ENCODE measurements at places on chromosomes 2 and 18.

- DNase-seq, result no peak
Observed at GRCh38 chr2:85861180-85861579, 27.6 kb downstream of the ST3GAL5 start.

DNA sequence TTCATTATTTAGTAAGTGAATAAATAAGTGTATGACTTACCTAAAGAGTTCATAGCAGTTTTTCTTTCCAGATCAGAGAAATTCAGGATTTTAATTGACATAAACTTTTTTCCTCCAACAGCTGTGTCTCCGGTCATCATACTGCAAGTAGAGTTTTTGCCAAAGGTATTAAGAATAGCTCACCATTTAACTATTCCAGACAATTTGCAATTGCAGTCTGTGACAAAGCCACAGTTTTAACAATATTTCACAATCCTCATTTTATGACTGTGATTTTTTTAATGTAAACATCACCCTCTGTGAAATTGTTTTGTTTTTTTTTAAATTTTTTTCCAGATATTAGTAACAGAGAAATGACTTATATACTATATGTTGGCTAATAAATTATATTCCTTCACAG is 199.1 kb downstream of the TRIB2 start:
- no peak for DNase-seq

- no peak for DNase-seq
Observed at GRCh38 chr2:3885629-3886628, 182.6 kb downstream of the DCDC2C start.

DNA sequence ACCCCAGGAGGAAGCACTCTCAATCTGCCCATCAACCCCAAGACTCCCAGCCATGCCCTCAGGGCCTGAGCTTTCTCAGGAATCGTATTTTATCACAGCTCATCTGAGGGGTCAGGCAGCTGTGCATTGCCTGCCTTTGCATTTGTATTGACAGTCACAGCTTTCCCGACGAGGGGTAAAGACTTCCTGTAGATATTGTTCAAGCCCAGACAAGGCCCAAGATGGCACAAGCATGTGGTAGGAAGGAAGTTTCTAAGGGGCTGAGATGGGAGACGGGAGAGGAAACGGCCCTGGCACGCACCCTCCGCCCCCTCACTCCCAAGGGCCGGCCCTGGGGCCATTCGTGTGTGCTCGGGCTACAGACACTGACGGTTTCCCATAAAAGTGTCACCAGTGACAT is 34.2 kb upstream of the PRLH start:
- no peak for DNase-seq

- no peak for DNase-seq
Observed at GRCh38 chr2:68320118-68320641, 431 bp upstream of the CNRIP1 start.

DNA sequence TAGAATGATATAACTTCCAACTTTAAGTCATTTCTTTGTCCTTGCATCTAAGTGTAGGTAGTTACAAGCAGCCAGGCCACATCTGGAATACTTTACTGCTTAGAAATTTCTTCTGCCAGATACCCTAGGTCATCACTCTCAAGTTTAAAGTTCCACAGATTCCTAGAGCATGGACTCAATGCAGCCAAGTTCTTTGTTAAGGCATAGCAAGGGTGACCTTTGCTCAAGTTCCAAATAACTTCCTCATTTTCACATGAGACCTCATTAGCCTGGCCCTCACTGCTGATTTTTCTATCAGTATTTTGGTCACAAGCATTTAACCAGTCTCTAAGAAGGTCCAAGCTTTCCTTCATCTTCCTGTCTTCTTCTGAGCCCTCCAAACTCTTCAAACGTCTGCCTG is 7.8 kb upstream of the UGT1A9 start:
- DNase-seq, result no peak

- no peak for DNase-seq
Observed at GRCh38 chr2:162018530-162018929, 55.5 kb downstream of the DPP4 start.

GRCh38 chr2:142131010-142131669 is at the start of gene LRP1B:
LRP1B (minus strand) TSS chr2:142131016; CDS start chr2:142130729, 287 bp downstream.
- no peak for DNase-seq

DNA sequence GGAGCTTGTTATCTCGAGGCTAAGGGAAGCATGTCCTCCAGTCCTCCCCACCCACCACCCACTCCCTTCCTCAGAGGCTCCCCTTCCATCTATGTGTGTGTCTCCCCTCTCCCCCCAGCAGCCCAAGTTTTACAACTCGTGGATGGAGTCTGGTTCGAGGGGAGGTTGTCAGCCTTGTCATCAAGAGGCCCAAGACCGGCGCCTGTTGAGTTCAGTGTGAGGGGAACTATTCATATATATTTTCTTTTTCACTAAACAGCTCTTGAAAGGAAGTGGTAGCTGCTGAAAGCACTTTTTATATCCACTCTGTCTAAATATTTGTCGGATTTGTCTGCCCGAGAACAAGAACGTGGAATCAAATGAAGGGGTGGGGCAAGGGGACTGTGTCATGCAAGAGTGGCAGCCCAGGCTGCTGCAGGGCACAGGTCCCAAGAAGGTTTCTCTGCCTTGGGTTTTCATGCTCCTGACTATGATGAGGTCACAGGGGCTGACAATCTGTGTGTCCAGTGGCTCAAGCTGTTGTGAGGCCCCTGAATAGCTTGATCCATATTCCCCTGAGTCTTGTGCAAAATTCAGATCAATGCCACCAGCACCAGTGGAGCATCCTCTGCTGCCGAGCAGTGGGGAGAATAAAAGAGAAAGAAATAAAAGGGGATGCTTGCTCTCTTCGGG is 35.0 kb downstream of the NRP2 start:
- no peak for DNase-seq

DNA sequence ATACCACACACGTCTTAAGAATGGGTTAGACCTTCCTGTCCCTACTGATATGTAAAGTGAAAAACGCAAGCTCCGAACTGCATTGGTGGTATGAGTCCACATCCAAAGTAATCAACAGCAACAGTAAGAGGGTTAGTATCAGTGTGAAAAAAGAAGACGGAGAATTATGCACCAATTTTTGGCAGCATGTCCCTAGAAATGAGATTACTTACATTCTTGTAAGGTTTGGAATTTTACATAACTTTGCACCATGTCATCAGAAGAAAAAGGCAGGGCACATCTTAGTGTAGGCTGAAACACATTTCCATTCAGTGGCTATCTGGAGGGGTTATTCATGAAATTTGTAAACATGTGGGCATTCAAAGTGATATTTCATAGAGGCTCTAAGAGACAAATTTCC is 88.2 kb downstream of the LONRF2 start:
- no peak for DNase-seq

GRCh38 chr2:11698009-11698922 is 28.3 kb upstream of the NTSR2 start:
- DNase-seq, result no peak

DNA sequence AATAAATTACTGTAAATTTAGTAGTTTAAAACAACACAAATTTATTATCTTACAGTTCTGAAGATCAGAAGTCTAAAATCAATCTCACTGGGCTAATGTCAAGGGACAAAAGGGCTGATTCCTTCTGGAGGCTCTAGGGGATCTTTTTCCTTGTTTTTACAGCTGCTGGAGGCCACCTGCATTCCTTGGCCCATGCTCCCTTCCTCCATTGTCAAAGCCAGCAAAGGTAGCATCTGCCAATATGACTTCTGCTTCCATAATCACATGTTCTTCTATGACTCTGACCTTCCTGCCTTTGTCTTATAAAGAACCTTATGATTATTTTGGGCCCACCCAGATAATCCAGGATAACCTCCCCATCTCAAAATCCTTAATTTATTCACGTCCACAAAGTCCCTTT is 46.0 kb upstream of the FAM136A start:
- no peak for DNase-seq

DNA sequence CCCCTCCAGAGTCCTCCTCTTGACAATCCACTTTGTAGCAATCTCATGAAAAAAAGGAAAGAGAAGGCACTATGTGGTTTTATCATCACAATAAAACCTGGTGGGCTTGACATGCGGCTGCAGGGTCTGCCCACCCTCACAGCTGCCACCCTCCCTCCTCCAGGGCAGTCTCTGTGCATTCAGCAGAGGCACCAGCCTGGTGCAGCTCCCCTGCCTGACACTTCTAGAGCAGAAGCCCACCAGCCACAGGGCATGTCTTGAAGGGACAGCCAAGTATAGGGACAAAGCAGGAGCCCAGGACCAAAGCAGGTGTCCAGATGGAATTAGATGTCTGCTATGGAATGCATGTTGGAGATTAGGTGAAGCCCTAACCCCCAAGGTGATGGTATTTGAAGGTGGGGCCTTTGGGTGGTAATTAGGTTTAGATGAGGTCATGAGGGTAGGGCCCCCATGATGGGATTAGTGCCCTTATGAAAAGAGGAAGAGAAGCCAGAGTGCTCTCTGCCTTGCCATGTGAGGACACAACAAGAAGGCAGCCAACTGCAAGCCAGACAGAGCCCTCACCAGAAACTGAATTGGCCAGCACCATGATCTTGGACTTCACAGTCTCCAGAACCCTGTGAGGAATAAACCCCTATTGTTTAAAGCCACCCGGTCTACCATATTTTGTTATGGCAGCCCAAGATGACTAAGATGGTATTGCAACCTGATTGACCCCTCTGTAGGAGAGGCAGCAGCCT is 86.9 kb downstream of the MCFD2 start:
- DNase-seq, result no peak

- DNase-seq, result no peak
Observed at GRCh38 chr2:239598011-239598731, 197.4 kb upstream of the HDAC4 start.

GRCh38 chr18:4399929-4400328 is 55.2 kb downstream of the DLGAP1 start:
- DNase-seq, result no peak

GRCh38 chr2:127659408-127660290 is 13.7 kb downstream of the GPR17 start:
- DNase-seq, result no peak

DNA sequence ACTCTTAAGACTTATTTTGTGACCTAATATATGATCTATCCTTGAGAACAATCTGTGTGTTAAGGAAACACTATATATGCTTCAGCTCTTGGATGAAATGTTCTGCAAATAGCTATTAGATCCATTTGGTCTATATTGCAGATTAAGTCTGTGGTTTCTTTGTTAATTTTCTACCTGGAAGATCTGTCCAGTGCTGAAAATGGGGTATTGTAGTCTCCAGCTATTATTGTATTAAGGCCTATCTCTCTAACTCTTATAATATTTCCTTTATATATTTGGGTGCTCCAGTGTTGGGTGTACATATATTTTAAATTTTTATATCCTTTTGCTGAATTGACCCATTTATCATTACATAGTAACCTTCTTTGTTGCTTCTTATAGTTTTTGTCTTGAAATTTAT is 992.7 kb upstream of the CDH2 start:
- no peak for DNase-seq

DNA sequence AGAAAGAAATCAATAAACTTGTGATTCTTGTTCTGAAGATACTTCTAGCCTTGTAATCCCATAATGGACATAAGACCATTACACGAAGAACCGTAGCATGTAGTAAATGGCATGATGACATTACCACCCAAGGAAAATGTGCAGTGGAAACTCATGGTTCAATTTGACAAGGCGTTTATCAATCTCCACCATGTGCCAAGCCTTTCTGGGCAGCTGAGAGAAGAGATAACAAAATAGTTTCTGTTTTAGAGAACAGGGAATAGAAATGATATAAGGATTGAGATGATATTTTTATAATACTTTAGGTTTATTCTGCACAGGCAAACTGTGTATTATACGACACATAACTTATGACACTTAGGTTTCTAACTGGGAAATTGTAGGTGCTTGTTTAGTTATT is 19.2 kb downstream of the ABI2 start:
- DNase-seq, result no peak

DNA sequence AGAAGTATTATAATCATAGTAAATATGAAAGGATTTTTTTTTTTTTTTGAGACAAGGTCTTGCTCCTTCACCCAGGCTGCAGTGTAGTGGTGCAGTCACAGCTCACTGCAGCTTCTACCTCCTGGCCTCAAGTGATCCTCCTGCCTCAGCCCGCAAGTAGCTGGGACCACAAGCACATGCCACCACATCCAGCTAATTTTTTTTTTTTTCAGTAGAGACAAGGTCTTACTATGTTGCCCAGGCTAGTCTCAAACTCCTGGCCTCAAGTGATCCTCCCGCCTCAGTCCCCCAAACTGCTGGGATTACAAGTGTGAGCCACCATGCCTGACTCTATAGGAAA is 301.6 kb upstream of the STON1 start:
- no peak for DNase-seq

GRCh38 chr18:76405280-76405679 is 89.8 kb downstream of the ZNF516 start:
- DNase-seq, result no peak

DNA sequence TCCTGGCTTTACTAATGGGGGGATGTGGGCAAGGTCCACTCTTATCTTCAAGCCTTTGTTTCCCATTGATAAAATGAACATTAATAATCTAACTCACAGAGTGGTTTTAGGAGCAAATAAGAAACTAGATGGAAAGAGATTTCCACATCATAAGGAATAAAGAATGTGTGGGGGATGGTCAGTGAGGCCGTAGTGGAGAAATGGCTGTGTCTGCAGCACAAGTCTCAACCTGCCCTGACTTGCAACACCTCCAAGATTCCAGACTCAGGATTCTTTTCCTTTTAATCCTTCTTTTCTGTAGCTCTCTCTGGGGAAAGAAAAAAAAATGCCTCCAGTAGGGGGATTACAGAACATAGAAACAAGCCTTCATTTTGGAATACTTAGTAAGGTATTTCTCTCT is 124.2 kb upstream of the MEX3C start:
- no peak for DNase-seq

DNA sequence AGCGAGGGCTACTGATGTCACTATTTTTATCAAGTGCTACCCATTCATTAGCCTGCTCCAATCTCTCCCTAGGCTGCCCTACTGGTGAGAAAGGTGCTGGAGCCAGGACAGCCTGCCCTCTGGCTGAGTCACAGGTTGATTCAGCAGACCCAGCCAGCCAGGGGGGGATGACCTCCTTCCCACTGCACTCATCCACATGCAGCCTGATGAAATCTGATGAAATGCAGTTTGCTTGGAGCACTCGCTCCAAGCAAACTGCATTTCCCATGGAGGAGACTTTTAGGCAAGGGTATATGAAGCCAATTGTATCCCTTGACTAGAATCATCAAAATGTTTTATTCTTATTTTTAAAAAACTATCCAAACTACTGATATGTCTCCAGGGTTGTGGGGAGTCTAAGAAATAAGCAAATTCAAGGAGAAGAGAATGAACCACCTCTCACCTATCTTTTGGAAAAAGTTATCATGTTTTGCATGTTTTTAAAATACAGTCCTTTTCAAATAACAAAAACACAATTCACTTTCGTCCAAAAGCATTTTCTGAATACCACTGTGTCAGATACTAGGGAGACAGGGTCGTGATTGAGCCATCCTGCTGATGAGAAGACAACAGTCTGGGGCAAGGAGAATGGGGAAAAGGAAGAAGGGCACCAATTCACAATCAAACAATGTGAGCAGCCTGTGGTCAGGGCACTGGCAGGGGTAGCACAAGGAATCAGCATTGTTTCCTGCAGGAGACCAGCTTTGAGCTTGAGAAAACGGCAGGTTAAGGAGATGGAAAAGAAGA is 128.3 kb downstream of the AFF3 start:
- peak; percentile 99 for DNase-seq

- no peak for DNase-seq
Observed at GRCh38 chr2:96248624-96249023, 17.2 kb downstream of the TMEM127 start.

GRCh38 chr2:105438104-105438929 is 39.5 kb upstream of the FHL2 start:
- DNase-seq, result no peak
